NCI-H774 (cell line): ENCODE measurements at places on chromosomes 7 and 10.

DNA sequence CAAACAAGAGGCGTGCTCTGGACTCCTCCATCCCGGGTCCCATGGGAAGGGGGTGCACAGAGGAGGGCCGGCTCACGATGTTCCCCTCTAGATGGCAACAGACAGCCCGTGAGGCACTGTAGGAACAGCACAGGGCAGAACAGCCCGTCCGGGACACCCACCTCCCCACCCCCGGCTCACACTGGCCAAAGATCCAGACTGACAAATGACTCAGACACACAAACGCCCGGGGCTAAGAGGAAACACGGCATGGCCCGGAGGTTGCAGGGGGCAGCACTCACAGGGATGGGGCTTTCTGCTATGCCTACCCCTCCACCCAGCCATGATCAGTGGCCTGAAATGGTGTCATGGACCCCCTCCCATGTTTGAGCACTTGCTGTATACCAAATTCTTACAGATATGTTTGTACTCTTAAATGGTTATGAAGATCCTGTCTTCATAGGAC is 4.9 kb upstream of the ELN start:
- DNase-seq, result no peak

DNA sequence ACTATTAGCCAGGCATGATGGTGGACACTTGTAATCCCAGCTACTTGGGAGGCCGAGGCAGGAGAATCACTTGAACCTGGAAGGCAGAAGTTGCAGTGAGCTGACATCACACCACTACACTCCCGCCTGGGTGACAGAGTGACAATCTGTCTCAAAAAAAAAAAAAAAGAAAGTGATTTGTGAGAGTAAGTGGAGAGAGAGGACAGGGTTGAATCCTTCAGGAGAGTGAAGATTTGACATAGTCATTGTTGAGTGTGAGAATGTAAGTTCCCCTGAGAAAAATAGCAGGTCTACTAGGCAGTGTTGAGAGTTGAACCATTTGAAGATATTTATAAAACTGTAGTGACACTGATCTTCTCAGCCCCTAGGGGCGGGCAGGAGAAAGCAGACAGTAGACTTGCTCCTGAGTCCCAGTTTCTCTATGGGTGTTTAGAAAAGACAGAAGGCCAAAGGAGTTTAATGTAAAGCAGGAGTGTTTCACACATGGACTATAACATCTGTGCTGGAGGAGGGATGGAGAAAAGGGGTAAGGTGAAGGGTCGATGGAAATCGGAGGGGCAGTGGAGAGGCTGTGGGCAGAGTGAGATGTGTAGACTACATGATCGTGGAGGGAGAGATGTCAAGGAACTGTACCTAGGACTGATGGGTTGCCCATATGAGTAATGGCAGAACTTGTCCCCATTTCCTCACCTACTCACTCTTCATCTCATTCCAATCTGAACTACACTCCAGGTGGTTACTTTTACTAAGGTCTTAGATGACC is 13.7 kb upstream of the LAMB4 start:
- no peak for DNase-seq

- DNase-seq, result no peak
Measured at GRCh38 chr10:14474656-14475055, 143.9 kb upstream of the FRMD4A start.

DNA sequence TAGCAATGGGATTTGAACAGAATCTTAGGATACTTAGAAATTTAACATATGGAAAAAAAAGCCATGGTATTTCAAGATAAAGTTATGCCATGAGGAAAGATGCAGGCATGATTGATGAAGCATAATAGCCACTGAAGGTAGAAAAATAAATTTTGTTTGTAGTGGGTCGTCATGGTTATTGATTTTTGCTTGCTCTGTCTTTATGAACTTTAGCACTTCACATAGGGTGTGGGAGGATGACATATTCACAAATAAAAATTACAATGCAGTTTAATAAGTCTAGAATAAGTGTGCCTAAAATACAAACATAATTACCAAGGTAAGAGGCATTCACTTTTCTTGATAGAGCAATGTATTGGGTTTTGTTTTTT is 129.1 kb upstream of the SEMA3E start:
- no peak for DNase-seq

DNA sequence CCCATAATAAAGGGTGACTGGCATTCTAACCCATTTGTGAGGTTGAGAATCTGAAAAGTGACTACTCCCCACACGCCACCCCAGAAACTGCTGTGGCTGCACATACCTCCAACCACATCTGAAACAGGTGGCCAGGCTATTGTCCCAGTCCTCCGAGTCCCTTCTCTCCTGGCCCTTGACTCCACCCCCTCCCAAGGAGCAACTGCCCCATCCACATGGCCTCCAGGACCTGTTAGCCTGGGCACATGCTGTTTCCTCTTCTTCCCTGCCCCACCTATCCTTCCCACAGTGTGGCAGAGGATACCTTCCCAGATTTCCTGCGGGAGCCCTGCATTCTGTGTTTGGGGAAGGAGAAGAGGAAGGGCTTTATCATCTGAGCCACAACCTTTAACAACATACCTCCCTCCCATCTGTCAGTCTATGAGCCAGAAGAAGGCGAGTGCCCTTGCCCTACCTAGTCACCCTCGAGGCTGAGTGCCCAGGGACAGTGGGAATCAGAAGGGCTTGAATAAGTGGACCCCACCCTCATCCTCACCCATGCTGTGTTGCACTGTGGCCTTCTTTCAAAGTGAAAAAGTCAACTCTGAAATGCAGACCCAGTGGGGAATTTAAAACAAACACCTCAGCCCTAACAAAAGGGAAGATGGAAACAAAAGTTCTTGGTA is 11.9 kb downstream of the STEAP1B start:
- no peak for DNase-seq

DNA sequence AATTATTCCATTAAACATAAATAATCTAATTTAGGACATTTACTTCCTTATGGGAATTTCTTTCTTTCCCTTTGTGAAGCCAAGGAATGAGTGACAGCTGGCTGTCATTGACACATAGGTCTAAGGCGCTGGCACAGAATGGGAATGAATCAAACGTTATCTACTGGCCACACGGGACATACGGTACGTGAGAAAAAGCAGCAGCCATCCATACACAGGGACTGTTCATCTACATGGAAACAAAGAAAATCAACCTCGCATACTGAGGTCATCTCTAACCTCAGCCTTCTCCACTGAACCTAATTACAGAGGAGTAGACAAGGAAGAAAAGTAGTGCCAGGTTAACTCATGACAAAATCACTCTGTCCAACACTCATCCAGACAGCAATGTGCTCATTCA is 126.3 kb upstream of the PTN start:
- DNase-seq, result no peak

GRCh38 chr10:98128802-98129201 is 5.7 kb upstream of the R3HCC1L start:
- no peak for DNase-seq

- DNase-seq, result no peak
Measured at GRCh38 chr7:156842740-156843140, 50.2 kb downstream of the LMBR1 start.

DNA sequence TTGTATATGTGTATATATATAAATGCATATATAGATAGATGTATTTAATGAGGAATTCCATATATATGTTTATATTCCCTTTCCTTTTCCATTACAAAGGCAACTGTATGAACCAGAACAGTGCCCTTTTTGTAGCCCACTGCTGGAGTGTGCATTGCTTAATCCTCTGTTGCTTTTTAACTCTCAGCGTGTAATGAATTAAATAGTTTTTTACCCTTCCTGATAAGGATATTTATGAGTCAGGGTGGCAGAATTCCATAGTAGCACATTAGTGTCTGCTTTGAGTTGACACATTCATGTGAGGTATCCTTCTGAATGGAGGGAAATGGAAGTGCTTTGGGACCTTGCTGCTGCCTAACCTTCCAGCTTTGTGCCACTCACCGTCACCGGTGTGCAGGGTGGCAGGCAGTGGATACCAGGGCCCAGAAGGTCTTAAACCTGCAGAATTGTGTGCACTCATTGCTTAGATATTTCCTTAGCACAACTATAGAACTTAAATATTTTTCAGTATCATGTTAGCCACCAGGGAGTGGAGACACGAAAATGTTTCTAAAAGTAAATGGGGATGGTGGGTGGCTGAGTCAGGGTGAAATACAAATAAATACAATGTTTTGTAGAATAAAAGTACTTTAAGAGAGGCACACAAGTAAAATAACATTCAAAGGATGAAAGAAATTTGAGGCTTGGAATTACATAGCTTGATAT is 117.9 kb downstream of the SND1 start:
- no peak for DNase-seq
